ENCODE measurements at places on chromosomes 3 and 15.

- no peak for DNase-seq
These were observed 4.8 kb upstream of the CCR5 start for GRCh38 chr3:46365737-46366524.

GRCh38 chr3:61802772-61803171, 241.4 kb downstream of the PTPRG start:
- DNase-seq: no peak

DNA sequence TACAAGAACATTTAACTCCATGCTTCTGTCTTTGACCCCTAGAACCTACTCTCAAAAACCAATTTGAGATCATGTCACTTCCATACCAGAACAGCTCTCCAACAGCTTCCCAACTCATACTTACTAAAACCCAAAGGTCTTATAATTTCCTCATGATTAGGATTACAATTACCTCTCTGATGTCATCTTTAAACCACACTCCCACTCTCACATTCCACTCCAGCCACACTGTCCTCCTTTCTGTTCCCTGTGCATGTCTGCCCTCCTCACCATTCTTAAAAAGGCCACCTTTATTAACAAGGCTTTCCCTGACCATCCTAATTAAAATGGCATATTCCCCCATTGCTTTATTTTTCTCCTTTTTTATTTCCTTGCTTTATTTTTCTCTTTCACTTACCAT, 18.9 kb downstream of the PHC3 start:
- peak; percentile 5 for DNase-seq

DNA sequence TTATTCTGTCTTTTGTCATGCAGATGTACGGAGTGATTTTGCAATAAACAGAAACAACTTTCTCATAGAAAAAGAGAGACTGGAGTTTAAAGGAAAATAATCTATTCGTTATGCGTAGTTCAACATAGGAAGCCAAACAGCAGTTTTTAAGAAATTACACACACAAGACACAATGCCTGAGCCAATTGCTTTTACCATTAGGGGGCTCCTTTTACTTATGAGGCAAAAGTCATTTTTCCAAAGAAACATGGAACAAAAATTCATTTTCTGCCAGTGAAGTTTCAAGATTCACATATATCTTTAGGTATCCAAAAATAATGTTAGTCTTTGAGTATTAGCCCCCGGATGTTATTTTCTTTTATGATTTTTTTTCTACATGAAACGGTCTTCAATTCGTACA, 10.7 kb downstream of the CNTN6 start:
- DNase-seq: no peak

DNA sequence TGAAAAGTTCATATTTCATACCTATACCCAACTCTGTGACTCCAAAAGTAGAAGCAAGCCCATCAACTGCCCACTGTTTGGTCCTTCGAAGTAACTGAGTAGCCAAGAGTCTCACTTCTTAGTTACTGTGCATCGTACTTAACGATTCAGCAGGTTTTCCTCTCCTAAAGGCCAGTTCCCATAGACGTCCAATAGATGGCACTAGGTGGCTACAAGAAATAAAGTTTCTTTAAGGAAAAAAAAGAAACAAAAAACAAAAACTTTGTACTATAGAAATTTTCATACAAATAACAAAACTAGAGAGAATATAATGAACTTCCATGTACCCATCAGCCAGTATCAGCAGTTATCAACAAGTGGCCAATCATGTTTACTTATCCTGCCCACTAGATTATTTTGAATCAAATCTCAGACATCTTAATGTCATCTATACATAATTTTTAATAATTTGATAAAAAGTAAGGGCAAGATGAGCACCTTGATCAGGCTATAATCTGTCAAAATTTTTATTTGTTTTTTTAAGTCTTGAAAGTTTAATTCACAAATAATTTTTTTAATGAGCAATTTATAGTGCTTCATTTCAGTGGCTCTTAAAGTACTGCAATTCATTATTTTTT, 63.8 kb upstream of the ACP3 start:
- peak; percentile 87 for DNase-seq

DNA sequence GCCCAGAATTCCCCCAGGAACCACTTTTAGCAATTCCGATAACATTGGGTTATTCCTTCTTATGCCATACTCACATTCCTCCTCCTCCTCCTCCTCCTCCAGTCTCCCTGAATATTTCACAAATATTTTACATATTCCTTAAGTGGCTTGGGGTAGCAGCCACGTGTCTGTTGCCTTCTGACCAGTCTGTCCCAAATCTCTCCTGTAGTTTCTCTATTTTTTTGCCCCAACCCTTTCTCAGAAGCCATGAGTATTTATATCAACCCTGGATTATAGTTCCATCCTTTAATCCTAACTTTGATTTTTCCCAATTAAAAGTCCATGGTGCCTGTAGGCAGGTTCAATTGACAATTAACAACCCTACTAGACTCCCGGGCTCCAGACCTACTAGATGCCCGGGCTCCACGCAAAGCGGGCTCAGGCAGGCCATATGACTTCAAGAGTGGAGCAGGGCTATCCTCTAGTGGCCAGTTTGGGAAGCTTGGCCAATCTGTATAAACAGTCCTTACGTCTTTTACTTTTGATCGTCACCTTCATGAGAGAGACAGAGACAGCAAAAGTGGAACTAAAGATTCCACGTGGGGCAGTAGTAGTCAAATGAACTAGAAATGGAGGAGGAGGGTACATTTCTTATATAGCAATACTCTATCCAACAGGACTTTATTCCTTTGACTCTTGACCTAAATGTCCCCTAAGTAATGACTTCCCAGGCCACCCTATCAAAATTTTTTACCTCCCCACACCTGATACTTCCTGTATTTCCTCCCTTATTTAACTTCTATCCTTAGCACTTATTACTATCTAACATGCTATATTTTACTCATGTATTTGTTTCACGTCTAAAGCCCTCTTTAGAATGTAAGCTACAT, 69.7 kb downstream of the USF3 start:
- peak; percentile 89 for DNase-seq

DNA sequence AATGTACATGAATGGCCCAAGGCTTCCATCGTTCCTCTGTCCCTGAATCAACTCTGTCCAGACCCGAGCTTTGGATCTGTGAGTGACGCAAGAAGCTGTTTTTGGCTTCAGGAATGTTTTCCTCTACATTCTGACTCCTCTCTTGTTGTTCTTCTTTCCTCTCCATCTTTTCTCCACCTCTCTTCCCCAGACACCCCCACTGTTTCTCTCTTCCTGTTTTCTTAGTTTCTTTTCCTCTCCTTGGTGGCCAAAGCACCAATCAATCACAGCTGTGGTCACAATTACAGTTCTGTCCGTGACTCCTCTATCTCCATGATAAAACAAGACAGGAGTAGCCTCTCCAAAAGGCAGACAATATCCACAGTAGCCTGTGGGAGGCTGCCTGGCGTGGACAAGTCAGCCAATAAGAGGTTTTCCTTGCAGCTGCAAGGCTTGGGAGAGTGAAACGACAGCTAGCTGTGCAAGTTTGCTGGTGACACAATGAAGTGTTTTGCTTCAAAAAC, 4.9 kb upstream of the TMEM212 start:
- DNase-seq: peak; percentile 78

DNA sequence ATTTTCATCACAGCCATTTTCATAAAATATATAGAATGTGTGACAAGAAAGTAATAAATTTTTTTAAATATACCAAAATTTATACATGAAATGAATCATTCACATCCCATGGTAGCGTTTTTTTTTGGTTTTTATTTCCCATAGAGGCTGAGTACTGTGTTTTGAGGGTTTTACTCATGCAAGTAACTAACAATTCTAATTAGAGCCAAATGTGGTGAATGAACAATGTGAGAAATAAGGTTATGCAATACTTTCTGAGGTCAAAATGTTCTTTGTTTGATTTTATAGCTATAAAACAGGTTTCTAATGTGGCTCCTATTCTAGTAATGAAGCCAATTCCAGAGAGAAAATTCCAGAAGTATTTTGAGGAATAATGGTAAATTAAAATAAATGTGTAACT, 386.8 kb downstream of the TBC1D5 start:
- DNase-seq: no peak

- DNase-seq: no peak
These were observed 29.1 kb upstream of the CHST2 start for GRCh38 chr3:143090486-143090885.

GRCh38 chr3:157865352-157866000, 240.7 kb downstream of the SHOX2 start:
- peak; percentile 64 for DNase-seq

GRCh38 chr3:71056327-71056726, 527.2 kb downstream of the FOXP1 start:
- no peak for DNase-seq

GRCh38 chr15:68047826-68048225, 6.3 kb upstream of the PIAS1 start:
- DNase-seq: no peak

GRCh38 chr15:83303535-83303934, 19.1 kb upstream of the BNC1 start:
- DNase-seq: no peak

- DNase-seq: no peak
These were observed 59.9 kb downstream of the CHL1 start for GRCh38 chr3:256501-256900.

DNA sequence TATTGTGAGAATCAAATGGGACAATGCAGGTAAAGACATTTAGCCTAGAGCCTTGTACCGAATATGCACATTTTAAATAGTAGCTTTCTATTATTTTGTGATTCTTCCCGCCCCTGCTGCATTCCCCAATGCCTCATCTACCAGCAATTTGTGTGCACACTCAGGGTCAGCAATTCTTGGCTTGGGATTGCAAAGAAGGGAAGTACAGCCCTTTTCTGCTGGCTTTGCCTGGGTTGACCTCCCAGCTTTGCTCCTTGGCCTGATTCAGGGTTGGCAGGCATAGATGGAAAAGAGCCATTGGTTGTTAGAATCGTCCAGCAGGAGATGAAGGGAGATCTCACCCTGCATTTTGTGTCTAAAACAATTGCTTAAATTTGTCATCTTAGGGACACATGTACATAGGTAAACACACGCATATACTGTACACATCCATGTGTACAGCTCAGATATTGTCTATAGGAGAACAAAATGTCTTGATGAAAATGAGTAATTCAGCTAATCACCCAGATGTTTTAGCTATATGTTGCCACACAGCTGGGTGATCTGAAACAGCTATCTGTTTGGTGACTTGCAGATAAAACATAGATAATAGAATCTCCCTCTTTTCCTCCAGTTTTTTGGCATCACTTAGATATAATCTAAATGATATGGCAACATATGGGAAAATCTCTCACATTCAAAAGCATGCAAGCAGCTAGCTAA, 340.9 kb upstream of the TBL1XR1 start:
- DNase-seq: peak; percentile 66

DNA sequence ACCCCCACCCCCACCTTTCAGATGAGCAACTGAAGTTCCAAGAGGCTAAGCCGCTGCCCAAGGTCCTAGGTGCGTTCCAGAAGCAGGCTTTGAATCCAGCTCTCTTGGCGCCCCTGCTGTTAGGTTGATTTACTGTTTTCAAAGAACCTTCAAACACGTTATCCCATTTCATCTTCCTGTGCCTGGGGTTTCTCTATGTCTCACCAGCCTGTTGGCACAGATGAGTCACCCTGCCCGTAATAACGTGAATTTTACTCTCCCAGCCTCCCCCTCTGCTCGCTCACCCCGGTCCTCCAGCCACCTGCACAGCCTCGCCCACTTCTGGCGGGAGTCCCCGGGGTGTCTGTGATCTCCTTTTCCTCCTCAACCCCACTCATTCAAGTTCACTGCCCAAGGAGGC, 13.0 kb upstream of the TSEN2 start:
- no peak for DNase-seq

GRCh38 chr15:100806157-100806556, 73.5 kb upstream of the ALDH1A3 start:
- DNase-seq: no peak

DNA sequence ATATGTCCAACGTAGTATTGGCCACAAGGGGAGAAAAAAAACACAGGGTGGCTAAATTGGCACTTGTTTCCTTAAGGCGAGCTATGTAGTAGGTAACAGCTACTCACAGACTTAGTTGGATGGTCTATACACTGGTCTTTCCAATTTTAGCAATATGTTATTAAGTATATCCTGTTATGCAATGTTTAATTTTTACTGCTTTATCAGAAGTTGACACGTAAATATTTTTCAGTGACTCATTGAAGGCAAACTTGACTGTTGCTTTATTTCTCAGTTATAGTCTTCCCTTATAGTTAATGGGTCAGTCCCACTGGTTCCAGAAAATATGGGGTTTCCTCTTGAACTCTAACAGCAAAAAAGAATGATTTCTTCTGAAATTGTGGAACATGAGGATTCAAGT, 46.5 kb downstream of the ADPGK start:
- no peak for DNase-seq

- DNase-seq: no peak
These were observed 243.4 kb upstream of the ZNF717 start for GRCh38 chr3:76028774-76029173.

GRCh38 chr15:92808598-92809063, 91.5 kb upstream of the CHD2 start:
- DNase-seq: peak; percentile 48

GRCh38 chr3:183878071-183878470, 6.6 kb downstream of the PARL start:
- DNase-seq: peak; percentile 81

- DNase-seq: peak; percentile 72
These were observed 56.9 kb downstream of the LRCH3 start for GRCh38 chr3:197847866-197848401.

DNA sequence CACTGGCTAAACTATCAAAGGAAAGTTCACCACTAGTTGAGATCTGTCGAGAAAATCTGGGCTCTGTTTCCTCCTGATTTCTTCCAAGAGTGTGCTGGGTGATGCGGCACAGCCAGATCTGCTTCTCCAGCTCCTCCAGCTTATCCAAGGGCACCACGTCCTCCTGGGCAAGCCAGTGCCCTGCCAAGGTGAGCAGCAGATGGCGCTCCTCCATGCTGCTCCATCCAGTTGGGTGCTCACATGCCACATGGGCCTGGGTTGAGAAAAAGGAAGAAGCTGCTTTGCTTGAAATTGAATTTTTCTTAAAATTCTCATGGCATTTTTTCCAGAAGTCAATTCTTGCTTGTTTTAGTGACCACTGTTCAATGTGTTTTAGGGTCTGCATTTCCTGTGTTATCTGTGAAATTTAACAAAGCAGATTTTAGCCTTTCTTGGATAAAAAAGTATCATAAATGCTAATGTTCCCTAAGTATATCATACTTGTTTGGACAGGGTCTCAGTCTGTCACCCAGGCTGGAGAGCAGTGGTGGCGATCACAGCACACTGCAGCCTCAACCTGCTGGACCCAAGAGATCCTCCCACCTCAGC, 47.3 kb downstream of the EIF3J start:
- DNase-seq: peak; percentile 37

DNA sequence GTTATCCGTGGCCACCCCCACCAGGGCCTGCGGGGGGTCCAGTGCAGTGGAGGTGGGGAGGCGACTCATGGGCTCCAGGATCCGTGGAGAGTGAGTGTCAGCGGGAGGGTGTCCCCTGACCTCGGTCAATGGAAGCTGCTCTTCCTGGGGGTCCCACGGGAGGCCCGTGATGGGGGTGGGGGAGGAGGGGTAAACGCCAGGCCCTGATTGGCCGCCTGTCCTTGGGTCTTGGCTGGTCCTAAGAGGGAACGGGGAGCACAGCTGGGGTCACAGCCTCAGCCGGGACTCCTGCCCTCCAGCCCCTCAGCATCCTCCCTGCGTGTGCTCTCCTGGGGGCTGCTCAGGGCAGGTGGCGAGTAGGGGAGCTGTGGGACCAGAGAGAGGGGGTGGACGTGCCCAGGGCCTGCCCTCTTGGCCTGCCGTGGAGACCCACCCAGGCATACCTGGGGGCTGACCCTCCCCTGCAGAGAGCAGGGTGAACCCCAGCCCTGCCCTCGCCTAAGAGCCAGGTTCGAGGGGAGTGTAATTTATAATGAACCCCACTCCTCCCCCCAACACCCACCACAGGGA, 184.6 kb downstream of the GOLGA6L6 start:
- DNase-seq: no peak
